ENCODE measurements at places on chromosomes 2 and 18. TPM values are rescaled to one million over a fixed set of nuclear protein-coding genes. Genes with fewer than 3 reads are reported as not detected.

The ANTXR1 gene
- total RNA-seq, result 7.5 TPM

The DTNA gene
- 17.9 TPM for total RNA-seq

GRCh38 chr2:191252699-191253098, 7.5 kb downstream of the MYO1B start:
- H3K36me3 ChIP-seq, result no peaks in the 10 kb centered on the region
- peaks cover 66% of the 10 kb centered on the region for H3K4me1 ChIP-seq
- no peak for DNase-seq
- no peak overlapping the region for H3K4me3 ChIP-seq
- no peak overlapping the region for H3K27ac ChIP-seq

The PJVK gene
- total RNA-seq, result 3.7 TPM

- H3K27ac ChIP-seq, result no peak overlapping the region
- no peaks in the 10 kb centered on the region for H3K27me3 ChIP-seq
- DNase-seq, result no peak
- H3K4me1 ChIP-seq, result peaks cover 18% of the 10 kb centered on the region
- H3K4me3 ChIP-seq, result no peak overlapping the region
Measured at GRCh38 chr2:197997083-197997541, 192.7 kb downstream of the PLCL1 start.

The RIT2 gene
- total RNA-seq, result not detected

GRCh38 chr18:53789376-53790247, 434.9 kb downstream of the MBD2 start:
- H3K27me3 ChIP-seq, result peaks cover 3% of the 10 kb centered on the region
- no peak overlapping the region for H3K27ac ChIP-seq
- peaks cover 4% of the 10 kb centered on the region for H3K4me1 ChIP-seq
- no peaks in the 10 kb centered on the region for H3K36me3 ChIP-seq

DNA sequence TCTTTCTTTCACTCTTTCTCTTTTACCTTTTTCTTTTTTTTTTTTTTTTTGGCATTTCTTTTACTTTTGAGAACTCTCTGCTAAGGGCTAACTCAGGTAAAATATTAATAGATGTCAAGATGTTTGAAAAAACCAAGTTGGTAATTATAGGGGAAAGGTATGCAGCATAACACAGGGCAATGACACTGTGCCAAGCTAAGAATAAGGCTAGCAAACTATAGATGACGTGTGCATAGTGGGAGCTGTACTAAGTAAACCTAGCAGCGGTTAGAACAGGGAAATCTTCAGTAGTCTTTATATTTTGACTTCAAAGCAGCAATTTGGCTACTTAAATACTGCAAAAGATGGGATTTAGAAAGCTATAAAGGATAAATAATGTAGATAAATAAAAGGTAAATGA, 415.4 kb upstream of the RGPD4 start:
- no peak overlapping the region for H3K27ac ChIP-seq
- H3K4me1 ChIP-seq, result no peaks in the 10 kb centered on the region
- H3K27me3 ChIP-seq, result no peaks in the 10 kb centered on the region
- H3K4me3 ChIP-seq, result no peak overlapping the region

DNA sequence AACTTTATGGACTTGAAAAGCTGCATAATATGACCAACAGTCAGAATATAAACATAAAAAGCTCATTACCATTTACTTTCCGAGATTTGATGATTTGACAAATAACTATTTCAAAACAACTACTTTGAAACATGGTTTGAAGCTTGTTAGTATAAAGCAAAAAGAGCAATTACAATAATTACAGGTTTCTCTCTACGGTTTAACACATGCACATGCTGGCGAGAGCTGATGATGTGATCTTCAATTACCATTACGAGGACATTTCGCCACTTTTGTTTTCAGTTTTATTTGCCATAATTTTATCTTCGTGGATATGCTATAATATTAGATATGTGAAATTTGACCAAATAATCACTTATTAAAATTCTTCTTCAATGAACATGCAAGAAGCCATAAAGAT, 270.1 kb downstream of the TCF4 start:
- H3K27me3 ChIP-seq, result peaks cover 1% of the 10 kb centered on the region
- no peaks in the 10 kb centered on the region for H3K36me3 ChIP-seq
- no peak overlapping the region for H3K27ac ChIP-seq
- H3K4me1 ChIP-seq, result peaks cover 65% of the 10 kb centered on the region
- no peak for DNase-seq

The CRYGC gene
- total RNA-seq, result not detected

DNA sequence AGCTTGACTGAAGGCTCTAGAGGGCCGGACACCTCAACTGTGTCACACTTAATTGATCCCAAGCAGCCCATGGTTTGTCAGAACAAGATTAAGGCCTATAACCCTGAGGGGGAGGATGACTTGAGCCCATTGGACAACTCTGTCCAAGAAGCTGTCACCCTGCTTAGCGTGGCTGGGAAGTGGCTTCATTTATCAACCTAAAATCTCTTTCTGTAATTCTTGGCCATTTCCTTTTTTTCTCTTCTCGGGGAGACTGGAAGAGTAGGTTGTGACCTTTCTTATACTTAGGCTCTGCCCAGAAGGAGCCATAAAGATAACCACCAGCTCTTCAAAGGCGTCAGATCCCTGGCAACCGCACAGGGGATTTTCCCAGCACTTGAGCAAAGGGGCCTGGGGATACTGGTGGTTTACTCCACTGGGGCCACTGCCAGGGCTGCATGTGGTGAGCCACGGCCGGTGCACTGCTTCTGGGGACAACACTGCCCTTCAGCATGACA, 265.5 kb downstream of the CYRIA start:
- H3K36me3 ChIP-seq, result no peaks in the 10 kb centered on the region
- no peak overlapping the region for H3K27ac ChIP-seq
- no peak for DNase-seq
- no peaks in the 10 kb centered on the region for H3K27me3 ChIP-seq
- no peaks in the 10 kb centered on the region for H3K4me1 ChIP-seq
